Heart right ventricle (tissue), 16 donors: ENCODE measurements at places on chromosomes 16 and 17.
A peak's percentile ranks its signal among the peaks of the same experiment; 100 is the strongest.

- DNase-seq, result no peak
Measured at GRCh38 chr17:75892556-75893224, 4.1 kb downstream of the TRIM65 start.

DNA sequence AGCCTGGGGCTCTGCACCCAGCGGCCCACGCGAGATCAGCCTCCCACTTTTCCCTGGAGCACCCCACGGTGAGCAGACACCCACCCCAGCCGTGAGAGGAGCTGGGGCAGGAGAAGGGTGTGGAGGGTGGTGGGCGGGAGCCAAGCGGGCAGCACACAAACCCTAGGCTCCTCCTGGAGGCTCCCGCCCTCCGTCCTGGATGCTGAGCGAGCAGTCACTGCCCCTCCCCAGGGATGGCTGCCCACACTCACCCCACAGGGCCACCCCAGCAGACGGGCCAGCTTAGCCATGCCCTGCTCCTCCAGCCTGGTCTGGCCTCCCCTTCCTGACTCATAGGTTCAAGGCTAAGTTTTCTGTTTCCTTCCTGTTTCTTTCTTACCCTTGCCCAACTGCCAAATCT, 15.7 kb upstream of the ABCC3 start:
- no peak for DNase-seq

- no peak for DNase-seq
Measured at GRCh38 chr16:11806721-11807120, 9.7 kb upstream of the ZC3H7A start.

DNA sequence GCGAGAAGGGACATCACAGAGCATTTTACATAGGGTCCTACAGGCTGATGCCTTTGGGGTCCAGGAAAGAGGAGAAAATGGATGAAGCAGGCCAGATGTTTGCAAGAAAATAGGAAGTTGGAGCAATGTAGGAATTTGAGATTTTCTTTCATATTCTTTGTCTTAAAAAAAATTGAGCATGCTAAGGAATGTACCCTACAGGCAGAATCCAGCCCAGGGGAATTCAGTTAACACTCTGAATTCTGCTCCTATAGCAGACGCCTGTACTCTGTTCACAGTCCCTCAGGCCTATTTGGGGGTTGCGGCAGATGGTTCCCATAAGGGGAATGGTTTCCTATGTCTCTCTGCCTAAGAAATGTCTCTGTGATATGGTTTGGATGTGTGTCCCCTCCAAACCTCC, 393.7 kb upstream of the C16orf82 start:
- DNase-seq, result no peak

GRCh38 chr17:1947743-1948516, 77.2 kb downstream of the RTN4RL1 start:
- DNase-seq, result no peak

DNA sequence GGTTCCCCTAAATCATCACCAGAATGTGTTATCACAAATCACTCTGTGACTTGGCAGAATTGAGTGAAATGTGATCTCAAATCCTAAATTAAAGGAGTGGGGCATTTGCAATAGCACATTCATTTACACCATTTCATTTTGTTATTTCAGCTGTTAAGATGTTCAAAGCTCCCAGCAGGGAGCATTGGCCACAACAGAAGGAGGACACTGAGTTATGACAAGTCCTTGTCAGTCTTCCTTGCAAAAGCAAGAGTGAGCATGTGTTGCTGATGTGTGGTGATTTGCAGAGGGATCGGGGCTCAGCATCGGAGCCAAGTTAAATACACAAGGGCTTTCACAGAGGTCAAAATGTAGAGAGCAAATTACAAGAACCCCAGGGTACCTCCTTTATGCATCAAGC, 372.2 kb upstream of the CDH5 start:
- DNase-seq, result no peak

DNA sequence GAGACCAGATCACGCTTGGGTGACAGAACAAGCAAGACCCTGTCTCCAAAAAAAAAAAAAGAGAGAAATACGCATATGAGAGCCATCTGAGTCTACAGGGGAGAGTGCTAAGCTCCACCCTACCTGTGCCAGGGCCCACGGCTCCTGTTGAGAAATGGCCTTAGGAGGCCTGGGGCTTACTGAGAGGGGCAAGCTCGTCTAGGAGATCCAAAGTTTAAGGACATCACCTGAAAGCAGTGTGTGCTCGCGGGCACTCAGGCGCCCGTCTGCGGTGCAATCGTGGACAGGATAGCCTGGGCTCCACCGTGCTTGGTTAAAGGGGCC, 14.5 kb upstream of the BAIAP2 start:
- DNase-seq, result no peak

- DNase-seq, result no peak
Measured at GRCh38 chr17:65409381-65409780, 152.1 kb downstream of the AXIN2 start.

- DNase-seq, result no peak
Measured at GRCh38 chr16:83351846-83352245, 455.9 kb upstream of the HSBP1 start.

DNA sequence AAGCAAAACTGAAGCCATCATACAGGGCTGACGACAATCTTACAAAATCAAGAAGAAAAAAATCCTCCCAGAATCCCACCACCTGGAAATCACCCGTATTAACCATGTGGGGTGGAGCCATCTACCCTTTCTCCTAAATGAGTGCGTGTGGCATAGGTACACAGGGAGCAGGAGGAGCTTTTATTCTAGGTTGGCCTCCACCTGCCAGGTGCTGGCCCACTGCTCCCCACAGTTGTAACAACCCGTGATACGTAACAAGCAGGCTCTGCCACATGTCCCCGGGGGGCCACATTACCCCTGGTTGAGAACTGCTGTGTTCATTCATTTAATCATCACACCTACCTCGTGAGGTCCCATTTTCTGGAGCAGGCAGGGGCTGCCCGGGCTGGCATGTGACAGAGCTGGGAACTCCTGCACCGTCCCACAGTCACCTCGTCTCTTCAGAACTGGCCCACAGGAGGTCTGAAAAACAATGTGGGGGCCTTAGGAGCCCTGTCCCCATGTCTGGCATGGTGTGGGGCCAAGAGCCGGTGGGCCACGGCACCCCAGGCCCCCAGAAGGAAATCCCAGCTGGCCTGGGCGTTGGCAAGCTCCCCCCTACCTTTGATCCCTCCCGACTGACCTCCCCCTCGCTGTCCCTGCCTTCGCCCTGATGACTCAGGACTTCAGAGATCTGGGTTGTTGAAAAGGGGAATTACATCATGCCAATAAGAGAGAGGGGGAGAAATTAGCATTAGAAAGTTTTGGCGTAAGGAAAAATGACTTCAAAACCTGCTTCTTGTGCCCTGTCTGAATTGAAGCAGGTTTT, 12.9 kb downstream of the CMIP start:
- DNase-seq, result no peak

DNA sequence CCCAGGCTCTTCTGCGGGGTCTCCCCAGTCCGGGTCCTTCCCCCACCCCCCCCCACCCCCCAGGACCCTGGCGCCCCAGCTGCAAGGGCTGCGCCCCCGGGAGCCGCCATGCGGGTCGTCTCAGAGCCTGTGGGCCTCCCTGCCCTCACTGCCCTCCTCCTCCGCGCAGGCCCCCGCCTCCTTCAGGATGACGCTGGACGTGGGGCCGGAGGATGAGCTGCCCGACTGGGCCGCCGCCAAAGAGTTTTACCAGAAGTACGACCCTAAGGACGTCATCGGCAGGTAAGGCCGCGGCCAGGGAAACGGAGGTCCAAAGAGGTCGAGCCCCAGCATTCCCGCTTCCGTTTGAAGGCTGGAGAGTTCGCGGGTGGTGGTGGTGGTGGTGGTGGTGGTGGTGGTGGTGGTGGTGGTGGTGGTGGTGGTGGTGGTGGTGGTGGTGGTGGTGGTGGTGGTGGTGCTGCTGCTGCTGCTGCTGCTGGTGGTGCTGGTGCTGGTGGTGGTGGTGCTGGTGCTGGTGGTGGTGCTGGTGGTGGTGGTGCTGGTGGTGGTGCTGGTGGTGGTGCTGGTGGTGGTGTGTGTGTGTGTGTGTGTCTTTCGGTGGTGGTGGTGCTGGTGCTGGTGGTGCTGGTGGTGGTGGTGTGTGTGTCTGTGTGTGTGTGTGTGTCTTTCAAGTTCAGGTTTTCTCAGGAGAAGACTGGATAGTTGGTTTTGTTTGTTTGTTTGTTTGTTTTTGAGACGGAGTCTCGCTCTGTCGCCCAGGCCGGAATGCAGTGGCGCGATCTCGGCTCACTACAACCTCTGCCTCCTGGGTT, 615 bp downstream of the PHKG2 start:
- peak; percentile 51 for DNase-seq

DNA sequence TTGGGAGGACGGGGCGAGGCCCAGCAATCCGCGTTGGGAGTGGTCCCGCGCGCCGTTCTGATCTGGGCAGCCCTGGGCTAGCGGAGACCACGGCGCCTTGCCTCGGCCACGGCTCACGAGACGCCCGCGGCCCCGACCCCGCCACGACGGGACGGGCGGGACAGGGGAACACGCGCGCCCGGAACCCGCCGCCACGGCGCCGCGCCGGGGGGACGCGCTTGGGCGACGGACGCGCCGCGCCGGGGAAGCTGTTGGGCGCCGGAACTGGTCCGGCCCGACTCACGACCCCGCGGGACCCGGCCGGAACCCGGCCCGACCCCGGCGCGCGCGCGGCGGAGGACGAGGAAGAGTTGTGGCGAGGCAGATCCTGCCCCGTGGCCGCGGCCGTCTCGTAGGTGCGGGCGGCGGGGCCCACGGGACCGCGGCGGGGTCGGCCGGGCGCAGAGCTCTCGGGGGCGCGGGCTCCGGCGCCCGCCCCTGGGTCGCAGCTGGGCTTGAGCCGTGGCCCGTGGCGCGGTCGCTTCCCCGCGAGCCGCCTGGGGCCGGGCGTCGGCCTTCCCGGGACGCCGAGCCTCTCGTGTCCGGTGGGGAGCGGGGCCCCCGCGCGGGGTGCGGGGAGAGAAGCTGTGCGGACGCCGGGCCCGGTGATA, at the start of gene ACSF3:
ACSF3 (plus strand) TSS at position 251 of the 650 bp plus-strand sequence. CDS start 6,830 bp downstream, outside the sequence.
- DNase-seq, result peak; percentile 76

GRCh38 chr16:72952404-72952803, 95.5 kb downstream of the ZFHX3 start:
- DNase-seq, result no peak

GRCh38 chr17:76843703-76844484, 24.3 kb upstream of the MGAT5B start:
- no peak for DNase-seq
